ENCODE measurements at places on chromosomes 12 and 14.

DNA sequence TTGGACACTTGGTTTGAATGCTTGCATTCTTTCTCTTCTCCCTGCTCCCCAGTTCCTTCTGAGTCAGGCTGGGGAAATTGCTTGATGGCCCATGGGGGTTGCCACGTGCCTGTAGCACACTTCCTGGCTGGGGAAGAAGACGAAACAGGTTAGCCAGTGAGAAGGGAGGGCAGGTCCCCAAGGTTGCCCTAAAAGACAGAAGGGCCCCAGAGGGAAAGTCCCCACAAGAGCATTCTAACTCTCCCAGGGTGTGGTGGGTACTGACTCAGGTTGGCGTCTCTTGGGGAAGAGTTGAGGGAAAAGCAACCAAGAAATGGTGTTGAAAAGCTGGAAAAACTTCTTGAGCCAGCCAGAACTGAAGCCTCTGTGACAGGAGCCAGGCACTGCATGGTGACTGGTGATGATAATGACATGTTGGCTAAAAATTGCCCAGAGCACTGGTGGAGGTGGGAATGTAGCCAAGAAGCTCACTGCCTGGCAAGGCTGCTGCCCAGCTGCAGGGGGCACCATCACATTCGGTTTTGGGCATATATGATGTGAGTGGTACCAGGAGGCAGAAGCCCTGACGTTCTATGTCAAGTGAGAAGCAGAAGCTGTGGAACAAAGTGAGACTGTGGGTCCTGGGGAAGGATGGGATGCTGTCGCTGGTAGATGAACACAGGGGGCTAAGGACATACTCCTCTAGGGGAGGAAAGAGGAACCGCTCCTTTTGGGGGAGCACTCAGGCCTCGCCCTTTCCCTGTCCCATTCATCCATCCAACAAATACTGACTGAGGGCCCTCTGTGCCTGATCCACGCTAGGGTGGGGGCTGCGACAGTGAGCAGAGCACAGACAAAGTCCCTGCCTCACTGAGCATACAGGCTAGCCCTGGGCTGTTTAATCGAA is 8.1 kb upstream of the RABGGTA start:
- DNase-seq, result peak; percentile 32

DNA sequence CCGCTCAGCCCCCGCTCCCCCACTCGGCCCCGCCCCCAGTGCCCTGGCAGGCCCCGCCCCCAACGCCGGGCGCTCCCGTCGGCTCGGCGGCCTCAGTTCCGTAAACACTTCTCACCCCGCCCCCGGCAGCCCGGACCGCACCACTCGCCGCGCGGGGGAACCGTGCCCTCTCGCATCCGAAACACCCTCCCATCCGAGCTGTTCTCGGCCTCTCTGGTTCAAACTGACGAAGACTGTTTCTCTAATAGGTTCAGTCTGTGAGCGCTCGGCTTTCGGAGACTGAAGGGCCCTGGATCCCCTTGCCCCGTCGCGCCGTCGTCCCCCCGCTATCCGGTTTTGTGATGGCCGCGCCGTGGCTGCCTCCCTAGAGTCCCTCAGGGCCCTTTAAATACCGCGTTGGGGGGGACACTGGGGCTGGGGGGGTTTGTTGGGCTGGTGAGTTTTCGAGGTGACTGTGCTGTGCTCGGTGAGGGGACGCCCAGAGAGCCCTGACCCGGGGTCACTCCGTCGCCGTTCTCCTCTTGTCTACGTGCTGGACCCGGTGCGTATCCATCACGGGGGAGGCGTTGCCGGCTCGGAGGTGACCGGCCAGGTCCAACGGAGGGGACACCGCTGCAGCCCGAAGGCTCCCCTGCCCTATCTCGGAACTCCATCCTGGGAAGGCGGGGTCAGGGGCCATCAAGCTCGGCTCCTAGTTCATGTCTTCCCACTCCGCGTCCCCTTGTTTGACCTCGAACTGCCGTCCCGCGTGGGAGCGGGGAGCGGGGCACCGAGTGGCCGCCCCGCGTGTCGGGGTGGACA is at the start of gene TCP11L2:
Gene TCP11L2, plus strand, starts transcription at position 333 of the 801 bp plus-strand sequence. CDS start 8,343 bp downstream, outside the sequence.
- DNase-seq, result peak; percentile 85

DNA sequence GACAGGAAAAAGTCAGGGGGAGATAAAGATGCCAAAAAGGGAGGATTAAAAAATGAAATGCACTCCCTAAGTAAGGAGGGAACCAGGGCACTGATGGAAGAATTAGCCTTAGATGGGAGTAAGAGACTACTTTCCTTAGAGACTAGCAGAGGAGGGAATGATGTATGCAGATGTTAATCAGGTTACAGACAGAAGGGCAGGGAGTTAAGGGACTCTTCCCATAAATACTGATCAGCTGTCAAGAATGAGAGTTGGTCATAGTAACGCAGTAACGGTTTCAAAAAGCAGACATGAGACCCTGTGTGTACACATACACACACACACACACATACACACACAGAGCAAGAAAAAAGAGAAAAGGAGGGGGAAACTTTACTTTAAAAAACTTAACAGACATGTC is 93.4 kb downstream of the PHLDA1 start:
- no peak for DNase-seq

DNA sequence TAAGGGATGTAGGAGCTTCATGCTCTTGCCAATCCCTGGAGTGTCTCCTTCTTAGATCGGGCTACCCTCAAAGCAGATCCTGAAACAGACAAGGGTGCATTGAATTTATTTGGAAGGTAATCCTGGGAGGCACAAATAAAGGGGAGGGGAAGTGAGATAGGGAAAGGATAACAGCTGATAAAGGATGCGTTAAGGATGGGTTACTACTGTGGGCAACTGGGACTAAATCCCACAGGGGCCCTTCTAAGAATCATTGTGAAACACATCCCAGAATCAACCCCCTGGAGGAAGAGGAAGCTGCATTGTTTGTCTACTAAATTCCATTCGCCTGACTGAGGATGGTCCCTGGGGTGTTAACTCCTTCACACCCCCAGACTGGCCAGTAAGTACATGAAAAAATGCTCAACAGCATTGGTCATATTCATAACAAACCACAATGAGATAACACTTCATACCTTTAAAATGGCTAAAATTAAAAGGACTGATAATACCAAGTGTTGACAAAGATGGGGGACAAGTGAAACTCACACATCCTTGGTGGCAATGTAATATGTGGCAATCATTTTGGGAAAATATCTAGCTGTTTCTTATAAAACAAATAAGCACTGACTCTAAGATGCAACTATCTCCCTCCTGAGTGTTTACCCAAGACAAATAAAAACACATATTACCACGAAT is 37.0 kb upstream of the CMKLR1 start:
- no peak for DNase-seq

DNA sequence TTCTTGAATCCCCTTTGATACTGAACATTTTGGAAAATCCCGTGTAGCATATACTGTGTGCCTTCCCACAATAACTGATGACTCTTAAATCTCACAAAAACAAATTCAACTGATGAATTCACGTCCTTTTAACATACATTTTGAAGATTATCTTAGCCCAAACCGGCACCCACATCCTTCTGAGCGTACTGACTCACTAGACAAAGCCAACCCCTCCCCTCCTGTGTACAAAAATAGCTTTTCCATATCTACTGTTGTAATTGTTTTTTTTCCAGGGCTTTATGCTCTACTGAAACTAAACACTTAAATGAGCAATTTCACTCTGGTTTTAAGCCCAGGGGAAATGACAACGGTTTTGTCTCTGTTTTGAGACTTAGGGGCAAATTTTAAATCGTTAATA is 109.4 kb upstream of the ATF7IP start:
- peak; percentile 5 for DNase-seq

- DNase-seq, result no peak
Measured at GRCh38 chr14:55052269-55052930, 953 bp downstream of the MAPK1IP1L start.

GRCh38 chr12:111775205-111776193 is 8.8 kb downstream of the ALDH2 start:
- DNase-seq, result no peak

GRCh38 chr14:49975799-49976198 is 82.9 kb downstream of the ARF6 start:
- no peak for DNase-seq

DNA sequence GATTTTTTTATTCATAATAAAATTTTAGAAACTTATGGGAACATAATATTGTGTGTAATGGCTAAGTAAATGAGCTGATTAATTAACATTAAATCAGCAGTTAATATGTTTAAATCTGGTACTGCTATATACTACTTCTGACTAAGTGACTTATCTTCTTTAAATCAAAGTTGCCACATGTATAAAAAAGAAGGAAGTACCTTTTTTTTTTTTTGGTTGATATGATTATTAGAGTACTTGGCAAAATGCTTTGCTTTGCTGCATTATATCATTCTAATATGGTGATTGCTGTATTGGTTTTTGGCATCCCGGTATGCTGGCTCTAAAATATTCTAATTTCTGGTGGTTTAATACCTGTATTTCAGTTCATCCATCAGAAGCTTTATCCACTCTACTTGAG is 319.1 kb upstream of the RGS6 start:
- no peak for DNase-seq

- DNase-seq, result no peak
Measured at GRCh38 chr12:2797721-2798418, 3.1 kb downstream of the FKBP4 start.

DNA sequence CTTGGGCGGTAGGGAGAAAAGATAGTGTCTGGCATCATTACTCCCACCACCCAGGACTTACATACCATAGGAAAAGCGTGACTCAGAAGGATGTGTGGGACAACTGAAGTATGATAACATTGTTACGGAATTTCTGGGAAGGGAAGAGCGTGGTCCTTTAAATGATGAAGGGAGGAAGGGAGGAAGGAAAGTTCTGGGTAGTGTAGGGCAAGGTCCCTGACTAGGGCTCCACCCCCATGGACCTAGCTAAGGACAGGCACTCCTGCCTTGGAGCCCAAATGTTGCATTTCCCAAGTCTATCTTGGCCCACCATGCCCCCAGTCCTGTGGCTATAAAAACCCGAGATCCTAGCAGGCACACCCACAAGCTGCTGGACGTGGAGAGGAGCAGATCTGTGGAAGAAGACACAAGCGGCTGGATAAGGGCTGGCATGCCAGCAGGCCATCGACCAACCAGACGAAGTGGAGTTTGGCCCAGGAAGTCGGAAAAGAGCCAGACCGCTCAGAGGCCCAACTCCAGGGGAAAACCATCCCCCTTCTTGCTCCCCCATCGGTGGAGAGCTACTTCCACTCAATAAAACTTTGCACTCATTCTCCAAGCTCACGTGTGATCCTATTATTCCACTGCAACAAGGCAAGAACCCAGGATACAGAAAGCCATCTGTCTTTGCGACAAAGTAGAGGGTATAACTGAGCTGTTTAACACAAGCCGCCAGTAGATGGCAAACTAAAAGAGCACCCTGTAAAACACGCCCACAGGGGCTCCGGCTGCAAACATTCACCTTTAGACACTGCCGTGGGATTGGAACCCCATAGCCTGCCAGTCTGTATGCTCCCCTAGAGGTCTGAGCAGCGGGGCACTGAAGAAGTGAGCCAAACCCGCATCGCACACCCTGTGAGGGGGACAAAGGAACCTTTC is 23.0 kb upstream of the RAB21 start:
- DNase-seq, result no peak

DNA sequence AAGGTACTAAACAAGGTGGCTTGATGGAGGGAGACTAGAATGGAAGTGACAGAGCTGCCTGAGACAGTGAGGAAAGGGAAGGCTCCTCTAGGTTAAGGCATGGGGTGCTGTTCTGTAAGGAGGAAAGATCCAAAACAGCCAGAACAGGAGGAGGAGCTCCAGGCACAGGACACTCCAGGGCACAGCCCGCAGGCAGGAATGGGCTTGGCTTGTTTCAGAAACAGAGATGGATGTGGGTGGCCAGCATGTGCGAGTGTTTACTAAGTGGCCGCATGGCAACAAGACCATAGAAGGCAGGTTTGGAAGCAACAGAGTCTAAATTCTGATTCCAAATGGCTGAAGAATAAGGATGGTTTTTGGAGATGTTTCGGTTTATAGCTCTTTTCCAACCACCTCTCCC is 889.1 kb downstream of the AACS start:
- DNase-seq, result no peak

DNA sequence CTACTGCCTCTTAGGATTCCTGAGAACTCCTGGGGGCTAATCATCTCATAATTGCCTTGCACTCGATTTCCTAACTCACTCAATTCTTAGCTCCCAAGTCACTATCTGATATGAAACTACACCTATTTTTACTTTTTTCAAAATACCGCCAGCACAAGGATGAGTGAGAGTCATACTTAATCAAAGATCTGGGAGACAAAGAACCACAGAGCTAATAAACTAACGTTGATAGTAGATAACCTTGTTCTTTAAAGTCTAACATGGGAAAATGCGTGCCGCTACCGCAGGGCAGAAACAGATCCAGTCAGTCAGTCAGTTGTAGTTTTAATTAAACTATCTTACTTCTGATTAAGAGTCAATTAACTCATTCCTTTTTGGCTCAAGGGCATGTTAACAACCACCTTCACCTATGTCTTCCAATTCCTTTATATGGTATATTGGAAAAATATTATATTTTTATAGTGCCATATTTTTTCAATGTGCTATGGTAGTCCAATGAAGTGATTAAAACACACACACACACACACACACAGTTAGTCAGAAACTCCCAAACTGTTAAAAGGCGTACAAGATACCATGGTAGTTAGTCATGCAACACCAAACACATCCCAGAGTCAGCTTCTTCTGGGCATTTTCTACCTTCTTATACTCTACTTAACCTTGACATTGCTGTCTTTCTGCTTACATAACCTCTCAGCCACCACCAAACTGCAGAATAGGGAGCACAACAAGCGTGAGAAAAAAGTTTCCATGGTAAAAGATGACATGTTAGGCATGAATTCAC is 114.0 kb downstream of the KLHL28 start:
- DNase-seq, result no peak

DNA sequence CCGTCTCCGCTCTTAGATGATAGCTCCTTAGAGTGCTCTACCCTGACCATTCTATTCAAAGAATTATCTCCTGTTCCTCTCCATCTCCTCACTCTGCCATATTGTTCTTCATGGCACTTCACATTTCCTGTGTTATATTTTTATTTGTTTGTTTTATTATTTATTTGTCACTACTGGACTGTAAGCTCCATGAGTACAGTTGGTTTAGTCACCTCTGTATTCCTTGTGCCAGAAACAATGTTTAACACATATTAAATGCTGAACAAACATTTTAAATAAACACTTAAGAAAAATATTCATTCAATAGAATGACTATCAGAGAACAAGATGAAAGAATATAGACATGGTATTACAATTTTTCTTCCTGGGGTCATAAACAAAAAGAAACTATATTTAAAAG is 35.6 kb downstream of the KIAA0586 start:
- DNase-seq, result no peak

DNA sequence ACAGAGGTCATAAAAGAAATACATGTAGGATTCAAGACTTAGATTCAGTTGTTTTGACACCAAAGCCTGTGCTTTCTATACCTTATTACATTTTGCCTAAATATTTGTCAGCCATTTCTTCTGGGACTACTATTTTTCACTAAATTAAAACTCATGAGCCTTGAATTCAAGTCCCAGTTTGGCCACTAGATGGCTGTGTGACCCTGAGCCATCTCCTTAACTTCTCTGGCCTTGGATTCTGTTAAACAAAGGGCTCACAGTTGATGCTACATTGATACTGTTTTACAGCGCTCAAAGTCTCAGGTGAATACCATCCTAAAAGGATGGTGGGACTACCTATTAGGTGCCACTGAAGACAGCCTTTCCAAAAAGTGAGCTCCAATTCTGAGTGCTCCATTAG is 39.6 kb upstream of the CCDC198 start:
- no peak for DNase-seq
